ENCODE measurements at places on chromosomes 5 and 9.
A peak's percentile ranks its signal among the peaks of the same experiment; 100 is the strongest.

DNA sequence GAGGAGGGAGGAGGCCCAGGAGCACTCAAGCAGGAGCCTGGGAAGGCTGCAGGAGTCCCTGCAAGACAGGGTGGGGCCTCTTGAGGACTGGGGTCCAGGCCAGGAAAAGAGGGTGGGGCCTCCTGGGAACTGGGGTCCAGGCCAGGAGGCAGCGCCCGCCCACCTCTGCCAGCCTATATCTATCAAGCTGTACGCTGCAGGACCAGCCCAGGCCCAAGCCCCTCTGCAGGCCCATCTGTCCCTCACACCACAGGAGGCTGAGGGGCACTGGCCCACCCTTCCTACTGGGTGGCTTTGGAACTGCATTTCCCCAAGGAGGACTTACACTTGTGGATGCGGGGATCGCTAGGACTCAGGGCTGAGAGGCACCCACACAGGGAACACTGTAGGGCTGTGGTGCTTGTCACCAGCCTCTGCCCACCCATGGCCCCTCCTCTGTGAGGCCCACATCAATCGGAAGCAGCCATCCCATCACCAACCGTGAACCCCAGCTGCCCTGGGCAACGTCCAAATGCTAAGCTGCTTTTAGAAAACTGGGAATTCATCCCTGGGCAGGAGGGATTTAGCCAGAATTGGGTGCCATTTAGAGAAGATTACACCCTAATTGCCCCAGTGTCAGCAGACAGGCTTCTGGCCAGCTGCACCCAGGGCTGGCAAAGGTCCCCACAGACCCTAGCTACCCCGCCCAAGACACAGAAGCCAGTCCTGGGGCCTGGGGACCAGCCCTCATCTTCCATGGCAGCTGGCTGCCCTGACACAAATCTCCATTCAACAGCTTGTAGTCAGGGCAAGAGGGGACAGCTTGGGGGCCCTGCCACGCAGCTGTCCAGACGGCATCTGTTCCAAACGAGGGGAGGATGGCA is 15.3 kb downstream of the BICD2 start:
- DNase-seq: no peak

DNA sequence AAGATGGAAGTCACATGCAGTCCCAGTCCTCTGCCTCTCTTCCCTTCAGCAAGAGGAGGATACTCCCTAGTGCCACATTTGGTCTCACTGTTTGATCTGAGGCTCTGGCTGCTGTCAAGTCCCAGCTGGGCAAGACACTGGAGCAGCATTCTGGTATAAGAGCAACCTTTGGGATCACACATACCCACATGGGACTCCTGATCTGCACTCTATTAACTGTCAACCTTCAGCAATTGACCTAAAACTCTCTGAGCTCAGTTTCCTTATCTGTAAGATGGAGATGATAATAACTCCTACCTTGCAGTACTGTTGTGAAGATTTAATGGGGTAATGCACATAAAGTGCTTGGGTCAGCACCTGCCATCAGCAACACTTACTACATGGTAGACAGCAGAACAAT is 437.9 kb downstream of the PIK3R1 start:
- no peak for DNase-seq

DNA sequence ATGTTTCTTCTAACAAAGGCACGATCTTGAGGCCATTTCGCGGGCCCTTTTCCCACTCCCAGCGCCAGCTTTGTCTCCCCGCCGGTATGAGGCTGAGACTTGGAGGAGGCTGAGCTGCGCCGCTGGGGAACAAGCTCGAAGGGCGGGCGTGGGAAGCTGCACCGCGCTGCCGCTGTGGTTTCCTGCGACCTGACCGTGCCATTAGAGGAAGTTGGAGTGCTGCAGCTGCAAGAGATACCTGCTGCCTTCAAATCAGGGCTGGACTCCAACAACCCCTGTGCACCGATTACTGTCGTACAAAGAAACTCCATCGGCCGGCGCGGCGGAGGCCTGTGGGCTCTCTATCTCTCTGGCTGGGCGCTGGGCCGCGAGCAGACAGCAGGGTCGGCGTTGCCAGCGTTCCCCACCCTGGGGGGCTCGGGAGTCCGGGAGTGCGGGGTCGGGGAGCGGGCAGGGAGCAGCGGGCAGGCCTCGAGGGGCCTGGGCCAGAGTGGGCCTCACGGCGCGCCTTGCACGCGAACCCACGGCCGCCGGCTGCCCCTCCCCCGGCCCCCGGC is 1.3 kb upstream of the ERBIN start:
- DNase-seq: peak; percentile 76

GRCh38 chr9:2741441-2742158 is 24.3 kb downstream of the KCNV2 start:
- no peak for DNase-seq

DNA sequence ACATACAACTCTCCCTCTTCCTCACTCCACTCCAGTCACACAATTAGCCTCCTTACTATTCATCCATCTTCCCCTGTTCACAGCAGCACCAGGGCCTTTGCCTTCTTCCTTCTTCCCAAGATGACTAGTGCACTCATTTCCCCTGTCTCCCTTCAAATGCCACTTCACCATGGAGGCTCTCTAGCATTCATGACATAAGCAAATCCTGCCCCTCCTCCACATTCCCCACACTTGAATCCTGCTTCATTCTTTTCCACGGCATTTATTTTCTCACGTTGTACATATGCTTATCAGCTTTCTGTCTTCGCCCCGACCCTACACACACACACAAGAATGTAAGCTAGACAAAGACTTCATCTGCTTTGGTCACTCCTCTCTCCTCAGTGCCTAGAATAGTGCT is 133.3 kb downstream of the CDK5RAP2 start:
- DNase-seq: no peak

GRCh38 chr5:51172903-51173626 is 210.2 kb upstream of the ISL1 start:
- no peak for DNase-seq

DNA sequence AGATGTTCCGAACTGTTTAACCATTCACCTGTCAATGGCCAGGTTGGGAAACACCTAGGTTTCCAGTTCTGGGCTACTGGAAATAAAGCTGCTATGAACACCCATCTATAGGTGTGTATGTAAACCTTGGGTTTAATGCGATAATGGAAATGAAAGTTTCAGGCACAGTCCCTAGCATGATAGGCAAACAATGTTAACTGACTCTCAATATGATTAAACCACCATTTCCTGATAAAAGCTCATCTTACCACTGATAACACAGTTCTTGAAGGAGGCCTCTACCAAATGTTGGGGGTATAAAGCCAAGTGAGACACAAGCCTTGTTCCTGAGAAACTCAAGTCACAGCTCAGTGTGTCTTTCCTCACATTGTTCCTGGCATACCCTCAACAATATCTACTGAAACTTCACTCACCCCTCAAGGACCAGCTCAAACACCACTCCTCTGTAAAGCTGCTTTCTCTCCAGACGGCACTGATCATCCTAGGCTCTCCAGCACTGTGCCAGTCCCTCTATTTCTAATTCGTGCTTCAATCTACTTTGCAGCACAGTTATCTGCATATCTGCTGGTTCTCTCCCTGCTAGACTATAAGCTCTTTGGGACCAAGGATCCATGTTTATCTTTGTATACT is 15.8 kb downstream of the RAB14 start:
- DNase-seq: no peak

DNA sequence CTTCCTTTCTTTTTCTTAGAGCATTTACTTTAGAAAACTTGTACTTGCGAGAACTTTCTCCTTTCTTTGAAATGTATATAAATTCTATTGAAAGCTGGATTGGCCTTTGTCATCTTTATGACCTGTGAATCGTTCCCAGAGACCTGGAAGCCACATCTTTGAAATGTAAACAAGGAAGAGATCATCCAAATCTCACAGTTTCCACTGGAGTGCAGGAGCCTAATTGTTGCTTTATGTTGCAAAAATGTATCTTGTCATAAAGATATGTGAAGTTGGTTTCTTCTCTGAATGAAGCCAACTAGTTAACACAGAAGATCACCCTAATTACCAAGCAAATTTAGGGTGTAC is 1101.8 kb downstream of the TAF11L14 start:
- no peak for DNase-seq

DNA sequence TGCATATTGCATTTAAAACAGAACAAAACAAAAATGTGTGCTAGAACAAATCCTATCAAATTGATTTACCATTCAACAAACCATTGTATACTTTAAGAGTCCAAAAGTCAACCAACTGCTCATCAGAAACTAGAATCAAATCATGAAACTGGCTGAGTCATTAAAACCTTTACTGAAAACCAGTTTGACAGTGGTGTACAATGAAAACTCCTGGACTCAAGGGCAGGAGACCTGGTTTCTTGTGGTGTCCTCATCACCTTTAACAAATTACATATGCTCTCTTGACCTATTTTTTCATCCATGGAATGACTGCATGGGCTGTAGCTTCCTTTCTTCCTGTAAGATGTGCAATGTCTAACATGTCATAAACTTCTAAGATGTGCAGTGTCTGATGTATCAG is 315.3 kb upstream of the SLC30A5 start:
- DNase-seq: no peak

- no peak for DNase-seq
Measured at GRCh38 chr9:18260521-18260920, 213.4 kb upstream of the ADAMTSL1 start.

DNA sequence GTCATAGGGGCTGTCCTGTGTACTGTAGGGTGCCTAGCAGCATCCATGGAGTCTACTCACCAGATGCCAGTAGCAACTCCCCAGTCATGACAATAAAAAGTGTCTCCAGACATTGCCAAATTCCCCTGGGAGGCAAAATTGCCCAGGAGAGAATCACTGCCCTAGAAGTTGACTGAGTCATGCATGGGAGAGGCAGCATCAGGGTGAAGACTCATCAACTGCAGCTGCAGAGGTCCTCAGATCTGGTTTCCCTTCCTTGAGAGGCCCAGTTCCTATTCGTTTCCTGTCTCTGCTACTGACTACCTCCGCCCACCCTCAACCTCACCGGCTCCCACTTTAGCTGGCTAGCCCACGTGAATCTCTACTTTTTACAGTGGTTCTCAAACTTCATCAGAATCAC is 88.6 kb upstream of the AGXT2 start:
- no peak for DNase-seq

GRCh38 chr5:58810086-58810485 is 227.2 kb downstream of the RAB3C start:
- no peak for DNase-seq

DNA sequence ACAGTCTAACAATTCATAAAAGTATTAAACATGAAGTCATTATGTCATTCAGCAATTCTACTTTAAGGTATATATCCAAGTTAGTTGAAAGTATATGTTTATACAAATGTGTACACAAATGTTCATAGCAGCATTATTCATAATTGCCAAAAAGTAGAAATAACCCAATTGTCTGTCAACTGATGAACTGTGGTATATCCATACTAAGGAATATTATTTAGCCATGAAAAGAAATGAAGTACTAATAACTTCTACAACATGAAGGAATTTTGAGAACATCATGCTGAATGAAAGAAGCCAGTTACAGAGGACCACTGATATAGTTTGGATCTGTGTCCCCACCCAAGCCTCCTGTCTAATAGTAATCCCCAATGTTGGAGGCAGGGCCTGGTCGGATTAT is 224.3 kb downstream of the SPATA31D1 start:
- DNase-seq: no peak

GRCh38 chr9:34684145-34684544 is 6.9 kb downstream of the CCL19 start:
- DNase-seq: peak; percentile 28

DNA sequence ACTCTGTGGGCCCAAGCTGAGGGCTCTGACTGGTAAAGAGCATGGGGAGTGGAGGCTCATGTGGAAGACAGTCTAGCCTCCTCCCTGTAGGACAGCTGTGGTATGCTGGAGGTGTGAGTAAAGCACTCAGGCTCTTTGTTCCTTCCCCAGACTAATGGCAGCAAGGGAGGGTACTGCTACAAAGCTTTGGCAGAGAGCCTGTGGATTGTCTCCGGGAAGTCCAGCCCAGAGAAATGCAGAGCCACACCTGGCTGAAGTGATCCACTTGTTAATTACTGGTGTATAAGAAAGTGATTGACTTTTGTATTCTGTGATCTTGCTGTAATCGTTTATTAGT is 161.7 kb downstream of the OXCT1 start:
- no peak for DNase-seq

DNA sequence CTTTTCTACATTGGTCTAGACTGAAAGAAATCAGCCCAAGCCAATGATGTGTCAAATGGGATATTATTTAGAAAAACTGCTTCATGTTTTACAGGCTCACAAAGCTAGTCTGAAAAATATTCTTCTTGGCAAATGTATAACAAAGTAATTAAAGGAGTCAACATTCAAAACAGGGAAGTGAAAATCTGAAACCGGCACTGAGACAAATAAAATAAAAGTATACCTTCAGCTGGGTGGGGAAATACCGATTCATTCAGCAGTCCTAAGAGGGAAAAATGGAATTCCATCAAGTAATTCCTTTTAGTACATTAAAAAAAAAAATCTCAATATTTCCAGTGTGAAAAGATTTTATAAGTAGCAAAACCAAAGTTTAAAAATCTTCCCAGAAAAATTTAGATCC is 259.6 kb upstream of the SLC24A2 start:
- DNase-seq: no peak

DNA sequence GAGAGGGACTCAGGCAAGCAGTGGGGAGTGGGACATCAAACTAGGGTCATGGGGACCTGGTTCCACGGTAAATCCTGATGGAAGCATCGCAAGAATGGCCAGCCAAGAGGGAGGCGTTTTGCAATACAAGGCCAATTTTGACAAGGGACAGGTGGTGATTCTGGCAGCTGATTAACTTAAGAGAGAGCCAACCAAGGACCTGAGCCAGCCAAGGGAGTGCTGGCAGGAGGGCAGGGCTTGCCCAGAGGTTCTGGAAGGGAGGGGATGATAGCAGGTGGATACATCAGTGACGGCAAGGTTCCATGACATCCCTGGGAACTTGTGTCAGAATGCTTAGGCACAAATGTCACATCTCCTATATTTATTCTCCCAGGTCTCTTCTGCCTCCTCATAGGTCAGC is 32.8 kb upstream of the PUM3 start:
- DNase-seq: no peak

- DNase-seq: no peak
Measured at GRCh38 chr9:38000332-38000731, 68.7 kb downstream of the SHB start.

DNA sequence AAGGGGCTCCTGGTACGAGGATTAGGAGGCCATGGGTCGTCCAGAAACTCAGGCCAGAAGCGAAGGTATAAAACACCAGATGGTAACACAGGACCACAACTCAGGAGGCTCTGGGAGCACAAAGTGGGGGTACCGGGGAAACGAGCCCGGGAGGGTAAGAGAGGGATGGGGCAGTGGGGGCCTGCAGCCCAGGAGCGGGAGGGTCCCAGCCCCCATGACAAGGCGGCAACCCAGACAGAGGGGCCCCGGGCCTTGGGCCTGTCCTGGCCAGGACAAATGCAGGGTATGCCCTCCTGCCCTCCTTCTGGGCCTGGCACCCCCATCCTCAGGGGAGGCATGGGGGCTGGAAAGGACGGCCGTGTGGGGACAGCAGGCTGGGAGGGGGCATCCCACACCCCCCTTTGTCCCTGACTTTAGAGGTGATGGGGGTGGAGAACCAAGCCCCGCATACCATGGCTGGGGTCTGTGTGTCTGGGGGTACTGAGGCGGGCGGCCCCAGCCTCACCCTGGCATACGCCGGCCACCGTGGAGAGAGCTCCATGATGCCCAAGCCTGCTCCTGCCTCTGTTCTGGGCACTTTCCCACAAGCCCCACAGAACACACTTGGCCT is 47.0 kb upstream of the EXOC3 start:
- no peak for DNase-seq

GRCh38 chr5:89015409-89015808 is 132.4 kb upstream of the MEF2C start:
- DNase-seq: no peak

GRCh38 chr5:38926121-38926520 is 80.3 kb downstream of the OSMR start:
- no peak for DNase-seq

GRCh38 chr9:75910731-75911130 is 20.3 kb downstream of the PCSK5 start:
- DNase-seq: no peak
